ENCODE measurements at places on chromosomes 3 and 15.

DNA sequence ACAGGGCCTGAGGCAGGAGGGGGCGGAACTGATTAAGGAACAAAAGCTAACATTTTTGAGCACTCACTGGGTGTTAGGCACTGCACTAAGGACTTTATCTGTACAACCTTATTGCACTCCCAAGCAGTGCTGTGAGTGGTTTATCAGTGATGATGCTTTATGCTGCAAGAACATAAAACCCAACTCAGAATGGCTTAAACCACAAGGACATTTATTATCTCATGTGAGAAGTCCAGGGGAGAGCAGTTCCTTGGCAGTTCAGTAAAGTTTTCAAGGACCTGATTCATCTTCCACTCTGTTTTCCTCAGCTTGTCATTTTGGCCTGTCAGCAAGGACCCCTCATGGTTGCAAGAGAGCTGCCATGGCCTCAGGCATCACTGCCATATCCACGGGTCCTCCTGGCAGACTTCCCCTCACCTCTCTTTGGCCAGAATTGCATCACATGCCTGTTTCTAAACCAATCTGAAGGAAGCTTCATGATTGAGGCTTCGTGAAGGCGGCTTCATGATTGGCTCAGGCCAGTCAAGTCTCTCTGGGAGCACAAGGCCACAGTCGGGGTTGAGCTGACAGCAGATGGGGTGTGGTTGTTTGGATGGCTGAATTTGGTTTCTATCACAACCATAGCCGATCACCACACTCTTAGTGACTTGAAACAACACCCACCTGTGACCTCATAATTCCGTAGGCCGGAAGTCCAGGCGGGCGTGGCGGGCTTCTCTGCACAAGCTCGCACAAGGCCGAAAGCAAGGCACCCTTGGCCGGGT, 15.8 kb downstream of the EFCC1 start:
- no peak for DNase-seq

- DNase-seq = no peak
Observed at GRCh38 chr15:57455929-57456328, 79.6 kb downstream of the CGNL1 start.

DNA sequence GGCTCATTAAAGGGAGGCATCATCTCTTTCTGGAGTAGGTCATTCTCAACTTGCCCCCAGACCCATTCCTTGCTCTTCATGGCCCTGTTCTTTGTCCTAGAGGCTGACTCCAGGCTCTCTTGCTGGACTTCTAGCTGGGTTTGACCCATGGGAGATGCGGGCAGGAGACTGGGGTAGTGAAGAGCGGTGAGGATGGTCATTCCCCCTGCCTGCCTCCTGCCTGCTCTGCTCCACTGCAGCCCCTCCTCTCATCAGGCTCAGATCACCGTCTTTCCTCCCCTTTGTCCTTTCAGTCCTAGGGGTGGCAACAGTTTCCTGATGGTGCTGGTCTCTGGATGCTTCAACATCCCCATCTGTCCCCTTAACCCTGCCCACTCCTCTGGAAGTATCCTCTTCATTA, 170.9 kb downstream of the ABHD5 start:
- DNase-seq = no peak

GRCh38 chr3:107452436-107452835, 70.3 kb upstream of the BBX start:
- DNase-seq = peak; percentile 46

GRCh38 chr3:113211330-113212149, at the start of gene BOC:
Gene BOC, plus strand, starts transcription at chr3:113211557. Its CDS starts 38,246 bp downstream, at chr3:113249803.
- DNase-seq = peak; percentile 84

GRCh38 chr15:31374489-31374888, 47.9 kb downstream of the KLF13 start:
- peak; percentile 40 for DNase-seq

DNA sequence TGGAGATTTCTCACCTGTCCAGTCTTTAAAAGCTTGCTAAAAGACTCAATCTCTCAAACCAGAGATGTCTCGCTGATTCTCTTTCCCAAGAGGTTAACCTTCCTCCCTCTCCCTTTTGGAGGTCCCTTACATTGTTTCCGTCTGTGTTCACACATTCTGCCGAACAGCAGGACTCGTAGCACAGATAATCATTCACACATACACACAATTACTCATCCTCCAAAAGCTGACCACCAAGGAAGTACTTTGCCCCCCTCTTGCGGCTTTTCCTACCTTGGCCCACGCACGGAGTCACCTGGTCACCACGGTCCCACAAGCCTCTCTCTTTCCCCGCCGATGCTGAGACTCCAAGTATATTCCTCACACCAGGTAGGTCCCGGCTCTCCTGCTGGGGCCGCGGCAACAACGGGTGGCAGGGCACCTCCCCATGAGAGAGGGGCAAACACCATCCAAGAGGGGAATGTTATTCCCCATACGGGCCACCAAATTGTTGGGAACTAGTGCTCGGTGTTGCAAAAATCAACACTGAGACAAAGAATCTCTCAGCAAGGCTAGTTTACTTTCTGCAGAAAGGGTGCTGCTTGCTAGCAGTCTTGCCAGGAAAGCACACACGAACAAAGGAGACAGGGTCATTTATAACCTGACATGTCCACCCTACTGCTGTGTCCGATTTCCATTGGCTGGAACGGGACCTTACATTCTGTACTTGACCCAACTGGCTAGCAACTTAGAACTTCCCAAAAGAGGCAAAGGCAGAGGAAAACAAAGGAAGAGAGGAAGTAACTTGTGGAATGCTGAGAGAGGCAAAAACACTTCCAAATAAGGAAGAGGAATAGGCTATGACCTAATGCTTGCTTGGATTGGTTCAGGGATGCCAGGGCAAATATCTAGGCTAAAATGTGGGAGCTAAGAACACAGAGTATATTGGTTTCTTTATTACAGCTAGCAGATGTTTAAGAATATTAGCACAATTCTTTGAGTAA, 102.1 kb upstream of the NECTIN3 start:
- peak; percentile 1 for DNase-seq

GRCh38 chr3:4491855-4492207, 1.3 kb upstream of the ITPR1 start:
- DNase-seq = no peak

GRCh38 chr3:50289130-50289529, 3.1 kb downstream of the IFRD2 start:
- DNase-seq = no peak

DNA sequence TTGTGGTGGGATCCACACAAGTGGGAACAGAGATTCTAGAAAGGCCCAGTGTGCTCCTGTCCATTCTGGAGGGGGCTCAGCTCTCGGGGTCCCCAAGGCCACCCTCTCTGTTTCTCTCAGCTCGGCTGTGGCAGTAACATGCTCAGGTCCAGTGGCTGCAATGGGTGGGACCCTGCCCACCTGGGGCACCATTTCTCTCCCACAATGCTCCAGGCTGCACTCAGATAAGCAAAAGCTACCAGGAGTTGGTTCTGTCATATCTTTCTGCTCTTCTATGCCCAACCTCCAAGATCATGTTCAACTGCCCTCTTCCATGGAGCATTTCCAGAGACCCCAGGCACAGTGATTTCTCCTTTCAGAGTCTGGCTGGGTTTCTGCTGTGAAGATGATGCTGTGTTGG, 40.8 kb downstream of the ITGA11 start:
- no peak for DNase-seq

DNA sequence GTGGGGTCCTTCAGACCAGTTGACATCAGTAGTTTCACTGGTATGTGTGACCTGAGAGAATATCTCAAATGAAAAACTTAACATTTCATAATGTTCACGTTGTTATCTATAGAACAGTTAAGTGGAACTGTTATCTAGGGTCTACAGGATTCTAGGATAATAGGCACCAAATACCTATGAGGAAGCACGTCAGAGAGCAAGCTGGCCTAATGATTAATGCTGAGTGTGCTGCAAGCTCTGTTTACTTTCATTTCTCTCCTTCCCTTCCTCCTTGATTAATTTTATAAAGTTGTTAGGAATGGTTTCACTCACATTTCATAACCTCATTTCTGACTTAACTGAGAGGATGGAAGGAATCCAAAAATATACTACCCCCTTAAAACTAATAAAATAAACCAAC, 362.5 kb upstream of the ZNF717 start:
- DNase-seq = no peak

DNA sequence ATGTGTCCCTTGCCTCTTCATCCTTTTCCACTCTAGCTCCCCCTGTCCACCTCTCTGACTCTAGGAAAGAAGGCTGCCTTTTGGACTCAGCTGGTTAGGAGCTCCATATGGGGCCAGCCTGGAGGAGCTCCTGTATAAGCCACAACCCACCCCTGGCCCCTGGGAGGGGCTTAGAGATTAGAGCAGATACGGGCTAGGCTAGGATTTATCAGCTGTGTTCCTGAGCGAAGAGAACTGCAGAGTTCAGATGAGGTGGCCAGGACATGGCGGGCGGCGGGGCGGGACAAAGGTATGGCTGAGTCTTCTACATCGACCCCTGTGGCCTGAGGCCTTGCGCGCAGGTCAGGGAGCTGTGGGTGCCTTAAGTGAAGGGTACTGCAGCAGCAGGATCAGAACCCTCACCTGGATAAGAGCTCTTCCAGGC, 7.9 kb downstream of the NBEAL2 start:
- DNase-seq = no peak

GRCh38 chr15:33448961-33449606, 138.3 kb downstream of the RYR3 start:
- no peak for DNase-seq

GRCh38 chr15:90191794-90192509, 9.2 kb upstream of the SEMA4B start:
- peak; percentile 41 for DNase-seq

- no peak for DNase-seq
Observed at GRCh38 chr3:112740835-112741234, 99.9 kb upstream of the CCDC80 start.

DNA sequence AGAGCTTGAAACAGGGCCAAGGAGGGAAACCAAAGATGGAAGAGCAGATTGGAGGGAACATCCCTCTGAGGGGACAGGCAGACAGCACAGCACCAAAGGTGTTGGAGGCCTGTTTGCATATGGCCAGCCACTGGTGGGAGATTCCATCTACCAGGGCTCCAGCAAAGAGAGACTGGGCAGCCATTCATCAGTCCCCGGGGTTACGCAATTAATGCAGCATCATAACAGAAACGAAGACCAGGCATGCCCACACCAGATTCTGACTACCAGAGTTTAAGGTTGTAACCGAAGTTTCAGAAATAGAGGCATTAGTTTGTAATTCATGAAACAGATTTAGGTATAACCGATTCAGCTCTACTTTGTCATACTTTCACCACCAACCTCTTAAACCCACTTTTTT, 58.1 kb downstream of the COL8A1 start:
- DNase-seq = no peak

DNA sequence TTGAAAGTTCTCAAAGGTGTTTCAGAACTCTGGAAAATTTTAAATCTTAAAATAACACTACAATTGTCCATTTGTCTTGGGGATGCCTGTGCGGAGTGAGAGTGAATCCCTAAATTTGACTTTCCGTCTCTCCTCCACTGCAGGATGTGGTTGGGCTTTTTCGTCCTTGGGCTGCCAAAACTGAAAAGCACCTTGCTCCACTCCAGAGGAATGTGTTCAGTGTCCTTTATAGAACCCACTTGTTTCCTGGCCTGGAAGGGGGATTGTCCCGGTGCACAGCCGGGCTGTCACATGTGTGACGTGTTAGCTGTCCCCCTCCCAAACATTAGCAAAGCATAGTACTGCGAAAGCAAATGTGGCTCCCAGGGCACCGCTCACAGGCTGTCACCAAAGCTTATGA, 69.6 kb upstream of the ATP10A start:
- no peak for DNase-seq
